Large intestine (tissue), 12 donors: ENCODE measurements at places on chromosomes 7 and 10. TPM values are rescaled to one million over a fixed set of nuclear protein-coding genes. Genes with fewer than 3 reads are reported as not detected.

The UTF1 gene
- not detected for polyA plus RNA-seq

- no peaks in the 10 kb centered on the region for H3K36me3 ChIP-seq
- no peaks in the 10 kb centered on the region for H3K27me3 ChIP-seq
- H3K4me3 ChIP-seq = no peak overlapping the region
- no peak overlapping the region for H3K27ac ChIP-seq
- DNase-seq = no peak
Observed at GRCh38 chr7:157978766-157979165, 608.9 kb downstream of the PTPRN2 start.

The AKR1C3 gene
- polyA plus RNA-seq = 4.1 TPM

DNA sequence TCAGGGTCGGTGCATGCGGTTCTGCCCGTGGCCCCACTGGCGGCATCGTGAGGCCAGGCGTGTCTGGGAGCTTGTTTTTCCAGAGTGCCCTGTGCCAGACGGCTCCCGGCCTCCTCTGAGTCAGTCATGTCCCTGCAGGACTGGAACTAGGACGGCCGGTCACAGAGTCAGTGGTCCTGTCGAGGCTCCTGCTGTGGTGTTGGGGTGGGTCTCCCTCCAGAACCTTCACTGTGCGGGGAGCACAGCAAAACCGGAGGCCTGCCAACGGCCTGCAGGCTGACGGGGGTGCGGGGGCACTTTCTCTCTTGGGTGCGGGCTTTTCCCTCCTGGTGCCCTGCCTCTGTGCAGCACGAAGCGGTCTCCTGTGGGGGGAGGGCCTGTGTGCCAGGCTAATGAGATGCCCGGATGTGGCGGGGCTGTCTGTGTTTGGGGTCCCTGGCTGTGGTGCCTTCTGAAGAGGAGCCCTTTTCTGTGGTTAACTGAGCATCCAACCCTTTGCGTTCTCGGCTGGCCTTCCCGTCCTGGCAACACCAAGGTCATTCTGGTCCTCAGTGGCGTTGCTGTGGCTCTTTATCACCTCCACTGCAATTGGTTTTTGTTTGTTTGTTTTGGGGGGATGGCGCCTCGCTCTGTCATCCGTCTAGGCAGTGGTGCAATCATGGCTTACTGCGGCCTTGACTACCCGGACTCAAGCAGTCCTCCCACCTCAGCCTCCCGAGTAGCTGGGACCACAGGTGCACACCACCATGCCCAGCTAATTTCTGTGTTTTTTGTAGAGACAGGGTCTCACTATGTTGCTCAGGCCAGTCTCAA, 8.0 kb downstream of the GET4 start:
- no peak for DNase-seq
- peaks cover under 1% of the 10 kb centered on the region for H3K4me1 ChIP-seq
- H3K27me3 ChIP-seq = no peaks in the 10 kb centered on the region
- peaks cover 55% of the 10 kb centered on the region for H3K36me3 ChIP-seq
- no peak overlapping the region for H3K4me3 ChIP-seq

DNA sequence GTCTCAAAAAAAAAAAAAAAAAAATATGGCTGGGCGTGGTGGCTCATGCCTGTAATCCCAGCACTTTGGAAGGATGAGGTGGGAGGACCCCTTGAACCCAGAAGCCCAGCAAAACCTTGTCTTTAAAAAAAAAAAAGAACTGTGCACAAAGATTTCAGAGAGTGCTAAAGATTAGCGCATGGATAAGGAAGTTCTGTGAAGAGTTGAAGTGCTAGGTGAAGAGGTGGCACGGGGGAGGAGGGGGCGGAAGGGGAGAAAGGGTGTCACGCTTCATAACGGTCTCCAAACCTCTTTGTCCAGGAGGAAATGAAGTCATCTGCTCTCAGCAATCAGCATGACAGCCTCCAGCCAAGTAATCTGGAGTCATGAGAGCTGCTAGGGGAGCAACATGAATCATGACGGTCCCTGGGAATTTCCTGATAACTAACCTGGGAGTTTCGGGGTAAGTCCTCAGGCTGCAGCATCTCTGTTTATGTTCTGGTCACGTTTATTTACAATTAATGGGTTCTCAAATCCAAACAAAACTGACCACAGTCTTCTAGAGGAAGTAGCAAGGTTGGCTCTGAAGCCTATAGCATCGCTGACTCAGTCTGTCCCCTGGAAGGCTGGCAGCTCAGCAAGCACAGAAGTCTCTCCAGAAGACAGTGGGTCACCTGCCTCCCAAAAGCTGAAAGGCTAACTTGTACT, 1.9 kb upstream of the PLAU start:
- H3K27me3 ChIP-seq = peaks cover 7% of the 10 kb centered on the region
- no peak overlapping the region for H3K4me3 ChIP-seq
- H3K36me3 ChIP-seq = peaks cover 3% of the 10 kb centered on the region
- DNase-seq = peak; percentile 77
- peak overlapping the region; percentile 79 for H3K27ac ChIP-seq

- no peak for DNase-seq
- no peak overlapping the region for H3K4me3 ChIP-seq
- no peaks in the 10 kb centered on the region for H3K36me3 ChIP-seq
Observed at GRCh38 chr10:48904861-48905260, 34.8 kb downstream of the LRRC18 start.

The APBB1IP gene
- polyA plus RNA-seq = 3.3 TPM

GRCh38 chr10:99921948-99922347, 87.8 kb downstream of the DNMBP start:
- H3K27ac ChIP-seq = no peak overlapping the region
- H3K27me3 ChIP-seq = no peaks in the 10 kb centered on the region
- peaks cover 22% of the 10 kb centered on the region for H3K4me1 ChIP-seq
- H3K36me3 ChIP-seq = peaks cover 6% of the 10 kb centered on the region
- DNase-seq = no peak

The HYAL4 gene
- not detected for polyA plus RNA-seq

The SFTPA1 gene
- not detected for polyA plus RNA-seq

The ZNF655 gene
- 83.0 TPM for polyA plus RNA-seq

GRCh38 chr7:135206941-135207391, 4.4 kb downstream of the WDR91 start:
- no peaks in the 10 kb centered on the region for H3K27me3 ChIP-seq
- no peak for DNase-seq
- no peak overlapping the region for H3K4me3 ChIP-seq

The SYCE1 gene
- polyA plus RNA-seq = 0.51 TPM

The ZNF239 gene
- 8.5 TPM for polyA plus RNA-seq

DNA sequence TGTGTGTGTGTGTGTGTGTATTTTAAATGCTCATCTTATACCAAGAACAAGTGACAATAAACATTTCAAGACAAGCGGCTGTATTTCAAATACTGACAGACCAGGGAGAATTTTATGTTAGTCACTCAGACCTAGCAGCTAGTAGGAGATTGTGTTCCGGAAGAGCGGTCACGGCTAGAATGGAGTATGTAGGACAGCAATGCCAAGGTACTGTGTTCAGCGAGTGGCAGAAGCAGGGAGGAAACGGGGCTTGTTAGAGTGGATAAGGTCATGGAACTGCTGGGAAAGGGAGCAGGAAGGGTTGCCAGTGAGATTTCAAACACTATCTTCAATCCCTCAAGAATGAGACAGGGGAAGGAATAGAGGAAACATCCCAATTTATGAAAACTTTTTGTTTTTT, 260.5 kb upstream of the PITRM1 start:
- no peaks in the 10 kb centered on the region for H3K4me1 ChIP-seq
- no peak overlapping the region for H3K27ac ChIP-seq
- H3K4me3 ChIP-seq = no peak overlapping the region

DNA sequence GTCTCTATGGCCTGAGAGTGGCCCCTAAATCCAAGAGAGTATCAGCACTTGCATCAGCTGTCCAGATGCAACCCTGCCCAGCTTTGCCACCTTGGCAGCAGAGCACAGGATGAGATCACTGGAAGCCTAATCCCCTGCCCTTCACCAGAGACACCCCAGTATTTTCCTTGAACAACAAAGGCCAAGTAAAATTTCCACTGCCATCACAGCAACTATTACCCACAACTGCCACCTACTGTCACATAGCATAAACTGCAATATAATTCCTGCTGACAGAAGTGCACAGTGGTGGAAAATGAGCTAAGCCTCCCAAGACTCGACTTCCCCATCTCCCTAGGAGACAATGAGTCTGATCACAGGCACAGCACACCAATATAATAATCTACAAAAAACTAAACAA, 462.8 kb upstream of the ZWINT start:
- no peaks in the 10 kb centered on the region for H3K36me3 ChIP-seq
- H3K27ac ChIP-seq = no peak overlapping the region
- no peak for DNase-seq
- H3K27me3 ChIP-seq = no peaks in the 10 kb centered on the region
- H3K4me3 ChIP-seq = no peak overlapping the region
- no peaks in the 10 kb centered on the region for H3K4me1 ChIP-seq

DNA sequence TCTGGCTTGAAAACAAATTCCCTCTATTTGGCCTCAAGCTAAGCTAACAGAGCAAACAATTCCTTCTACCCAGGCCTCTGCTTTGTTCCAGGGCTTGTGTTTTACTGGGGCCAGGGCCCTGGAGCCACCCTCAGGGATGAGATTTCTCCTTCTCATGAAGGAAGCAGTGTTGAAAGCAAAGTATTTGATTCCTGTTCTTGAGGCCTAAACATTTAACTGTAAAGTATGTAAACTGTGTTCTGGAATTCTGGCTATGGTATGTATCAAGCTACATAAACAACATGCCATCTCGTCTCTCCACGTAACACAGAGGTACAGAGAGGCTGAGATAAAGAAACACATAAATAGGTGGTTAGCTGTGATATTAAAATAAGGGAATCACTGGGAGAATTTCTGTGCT, 81.8 kb downstream of the HERPUD2 start:
- H3K4me1 ChIP-seq = no peaks in the 10 kb centered on the region
- H3K27ac ChIP-seq = no peak overlapping the region
- no peaks in the 10 kb centered on the region for H3K36me3 ChIP-seq
- H3K4me3 ChIP-seq = no peak overlapping the region
- no peak for DNase-seq
- H3K27me3 ChIP-seq = no peaks in the 10 kb centered on the region

The RASA4B gene
- polyA plus RNA-seq = 14.2 TPM

The HOXA4 gene
- 19.7 TPM for polyA plus RNA-seq

GRCh38 chr10:131418681-131419080, 107.2 kb upstream of the TCERG1L start:
- H3K36me3 ChIP-seq = no peaks in the 10 kb centered on the region
- no peaks in the 10 kb centered on the region for H3K27me3 ChIP-seq
- DNase-seq = no peak
- no peak overlapping the region for H3K27ac ChIP-seq
- H3K4me3 ChIP-seq = no peak overlapping the region

The MRC1 gene
- 12.2 TPM for polyA plus RNA-seq

DNA sequence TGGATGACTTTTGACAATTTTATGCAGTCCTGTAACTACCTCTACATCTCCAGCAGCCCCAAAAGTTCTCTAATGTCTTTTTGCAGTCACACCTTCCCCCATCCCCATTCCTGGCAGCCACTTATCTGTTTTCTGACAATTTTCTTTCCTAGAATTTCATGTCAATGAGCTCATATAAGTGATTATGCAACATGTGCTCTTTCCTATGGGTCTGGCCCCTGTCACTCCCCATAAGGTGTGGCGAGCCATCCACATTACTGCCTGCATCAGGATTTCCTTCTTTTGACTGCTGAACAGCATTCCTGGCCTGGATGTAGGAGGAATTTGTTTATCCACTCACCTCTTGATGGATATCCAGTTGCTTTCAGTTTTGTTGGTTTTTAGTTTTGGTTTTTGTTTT, 146.7 kb upstream of the MGMT start:
- no peak overlapping the region for H3K27ac ChIP-seq
- no peaks in the 10 kb centered on the region for H3K4me1 ChIP-seq
- no peaks in the 10 kb centered on the region for H3K36me3 ChIP-seq
- DNase-seq = no peak

- H3K36me3 ChIP-seq = no peaks in the 10 kb centered on the region
- no peaks in the 10 kb centered on the region for H3K27me3 ChIP-seq
- no peak overlapping the region for H3K4me3 ChIP-seq
- DNase-seq = no peak
- no peak overlapping the region for H3K27ac ChIP-seq
- no peaks in the 10 kb centered on the region for H3K4me1 ChIP-seq
Observed at GRCh38 chr7:123994449-123994848, 38.4 kb downstream of the TMEM229A start.

The CAV2 gene
- 50.1 TPM for polyA plus RNA-seq

DNA sequence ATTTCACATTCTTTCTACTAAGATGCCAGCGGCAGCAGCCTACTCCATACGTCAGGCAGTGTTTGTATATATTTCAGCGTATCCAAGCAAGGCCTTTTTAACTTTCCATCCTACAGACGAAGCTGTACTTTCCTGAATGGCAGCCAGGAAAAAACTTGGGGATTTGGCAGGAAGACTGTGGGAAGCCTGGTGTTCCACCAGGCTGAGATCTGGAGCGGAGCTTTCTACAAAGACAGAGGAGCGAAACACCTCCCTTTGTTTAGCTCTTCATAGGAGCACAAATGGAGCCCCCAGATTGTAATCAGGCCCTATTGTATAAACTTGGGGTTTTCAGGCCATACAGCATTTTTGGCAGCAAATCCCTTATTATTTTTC, 143.8 kb downstream of the TES start:
- H3K27ac ChIP-seq = peak overlapping the region; percentile 77
- H3K4me3 ChIP-seq = no peak overlapping the region
- H3K4me1 ChIP-seq = peaks cover 32% of the 10 kb centered on the region
- DNase-seq = peak; percentile 64
- H3K27me3 ChIP-seq = no peaks in the 10 kb centered on the region

- no peaks in the 10 kb centered on the region for H3K4me1 ChIP-seq
- no peak overlapping the region for H3K4me3 ChIP-seq
- H3K27me3 ChIP-seq = no peaks in the 10 kb centered on the region
- no peak overlapping the region for H3K27ac ChIP-seq
Observed at GRCh38 chr10:114802177-114802576, 19.4 kb upstream of the FHIP2A start.

GRCh38 chr10:95241533-95241932, 47.5 kb downstream of the ACSM6 start:
- DNase-seq = no peak
- no peak overlapping the region for H3K4me3 ChIP-seq
- no peaks in the 10 kb centered on the region for H3K27me3 ChIP-seq

DNA sequence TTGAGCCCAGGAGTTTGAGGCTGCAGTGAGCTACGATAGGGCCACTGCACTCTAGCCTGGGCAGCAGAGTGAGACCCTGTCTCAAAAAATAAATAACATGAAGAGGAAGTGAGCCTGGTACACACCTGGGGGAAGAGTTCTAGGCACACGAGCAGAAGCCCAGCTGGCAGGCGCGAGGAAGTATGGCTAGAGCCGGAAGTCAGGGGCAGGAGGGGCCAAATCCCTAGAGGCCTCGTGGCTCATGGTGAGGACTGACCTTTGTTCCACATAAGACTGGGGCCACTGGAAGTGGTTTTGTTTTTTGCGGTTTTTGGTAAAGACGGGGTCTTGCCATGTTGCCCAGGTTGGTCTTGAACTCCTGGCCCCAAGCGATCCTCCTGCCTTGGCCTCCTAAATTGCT, 117.6 kb downstream of the HIP1 start:
- H3K4me1 ChIP-seq = no peaks in the 10 kb centered on the region
- H3K36me3 ChIP-seq = no peaks in the 10 kb centered on the region
- no peak for DNase-seq
- no peak overlapping the region for H3K4me3 ChIP-seq
- no peak overlapping the region for H3K27ac ChIP-seq

The THSD7A gene
- 3.7 TPM for polyA plus RNA-seq
